ENCODE measurements at places on chromosomes 2 and 18.

- DNase-seq = peak; percentile 55
These were observed 150.8 kb downstream of the ANKRD44 start for GRCh38 chr2:197159661-197160211.

DNA sequence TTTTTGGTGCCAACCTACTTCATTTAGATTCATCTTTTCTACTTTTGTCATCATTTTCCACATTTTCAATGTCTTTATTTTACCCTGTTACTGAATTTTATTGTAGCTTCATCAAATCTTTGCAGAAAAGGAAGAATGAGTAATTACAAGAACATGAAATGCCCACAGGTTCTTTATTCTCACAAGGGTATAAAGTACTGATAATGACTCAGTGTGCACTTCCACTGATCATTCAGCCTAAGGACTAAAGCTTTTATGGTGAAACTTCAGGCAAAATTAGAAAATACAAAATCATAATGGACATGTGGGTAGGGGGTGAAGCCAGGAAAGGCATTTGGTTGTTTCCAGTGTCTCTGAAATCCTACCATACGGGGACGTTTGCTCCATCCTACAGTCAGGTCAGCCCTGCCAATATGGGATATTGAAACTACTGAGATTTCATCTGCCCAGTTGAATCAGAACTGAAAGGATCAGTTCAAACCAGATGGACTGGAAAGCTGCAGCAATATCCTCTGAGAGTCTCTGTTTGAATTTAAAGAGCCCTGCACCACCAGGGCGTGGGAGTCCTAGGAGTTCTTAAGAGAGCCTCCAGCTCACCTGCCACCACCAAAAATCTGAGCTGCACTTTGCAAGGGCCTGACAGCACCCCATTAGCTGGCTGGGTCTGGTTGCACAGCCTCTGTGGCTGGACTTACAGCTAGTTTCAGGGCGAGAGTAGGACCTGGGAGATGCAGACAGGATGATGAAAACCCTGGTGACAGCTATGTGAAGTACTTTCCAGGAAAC is 390.4 kb downstream of the CMPK2 start:
- no peak for DNase-seq

- no peak for DNase-seq
These were observed 56.8 kb downstream of the SLC4A10 start for GRCh38 chr2:161681046-161681445.

DNA sequence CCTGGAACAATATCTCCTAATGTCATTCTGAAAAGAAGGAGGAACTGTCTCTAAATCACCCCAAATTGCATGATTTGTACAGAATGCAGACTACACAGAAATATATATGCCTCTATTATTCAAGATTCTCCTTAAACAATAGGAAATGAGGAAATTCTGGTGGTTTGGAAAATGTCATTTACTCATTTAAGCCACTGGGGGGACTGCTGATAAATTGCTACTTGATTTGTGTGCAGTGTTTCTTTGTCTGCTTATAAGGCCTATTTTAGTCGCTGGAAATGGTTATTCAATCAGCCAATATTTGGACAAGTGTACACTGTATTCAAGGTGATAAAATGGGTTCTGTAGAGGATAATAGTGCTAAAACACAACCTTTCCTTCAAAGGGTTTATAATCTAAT is 801.9 kb upstream of the CELF4 start:
- no peak for DNase-seq

GRCh38 chr2:20597860-20598183 is 53.1 kb downstream of the HS1BP3 start:
- DNase-seq = no peak

GRCh38 chr2:147499785-147500184 is 345.0 kb upstream of the ACVR2A start:
- DNase-seq = no peak

- no peak for DNase-seq
These were observed 3.5 kb upstream of the RNU4ATAC start for GRCh38 chr2:121527009-121527682.

- no peak for DNase-seq
These were observed 360.0 kb upstream of the RAB6C start for GRCh38 chr2:129619471-129619870.

DNA sequence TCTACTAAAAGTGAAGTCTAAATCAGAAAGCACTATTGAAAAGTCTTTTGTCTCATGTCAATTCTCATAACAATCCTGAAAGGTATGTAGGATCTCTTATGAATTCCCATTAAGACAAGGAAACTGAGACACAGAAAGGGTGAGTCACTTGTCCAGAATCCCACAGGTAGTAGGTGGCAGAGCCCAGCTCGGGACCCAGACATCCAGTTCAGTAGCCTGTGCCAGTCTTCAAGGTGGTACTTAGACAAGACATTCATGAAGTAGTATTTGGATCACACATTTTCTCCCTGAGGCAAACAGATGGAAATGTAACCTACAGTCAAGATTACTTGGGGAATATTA is 14.8 kb upstream of the PARD3B start:
- no peak for DNase-seq

- no peak for DNase-seq
These were observed 101.1 kb downstream of the EML6 start for GRCh38 chr2:54824567-54824966.

DNA sequence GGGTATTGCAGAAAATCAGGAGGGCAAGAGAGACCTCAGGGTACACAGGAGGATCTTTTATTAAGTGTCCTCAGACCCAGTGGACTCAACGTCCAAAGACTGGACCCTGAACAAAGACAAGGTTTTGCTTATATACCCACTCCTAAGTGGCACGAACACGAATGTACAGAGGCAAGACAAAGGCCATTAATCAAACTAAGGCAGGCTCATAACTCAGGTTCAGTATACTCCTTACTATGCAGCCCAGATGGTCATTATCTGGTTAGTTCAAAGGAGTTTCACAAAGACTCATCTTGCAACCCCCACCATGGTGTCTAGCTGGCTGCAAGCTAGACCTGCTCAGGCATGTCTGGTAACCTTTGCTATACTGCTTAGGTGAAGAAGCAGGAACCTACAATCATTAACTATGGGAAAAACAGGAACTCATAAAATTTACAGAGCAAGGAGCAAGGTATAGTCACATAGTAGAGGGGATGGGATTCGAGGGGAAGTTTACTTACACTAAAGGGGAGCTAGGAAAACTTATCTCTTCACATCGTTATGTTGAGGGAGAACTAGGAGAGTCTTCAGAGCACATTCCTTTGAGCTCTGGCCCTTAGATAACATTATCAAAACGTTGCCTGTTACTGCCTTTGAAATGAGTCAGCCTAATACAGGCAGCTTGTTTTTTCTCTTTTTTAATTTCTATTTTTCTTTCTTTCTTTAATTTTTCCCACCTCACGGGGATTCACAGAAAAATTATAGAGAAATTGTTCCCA is 33.9 kb downstream of the SLC4A3 start:
- no peak for DNase-seq

DNA sequence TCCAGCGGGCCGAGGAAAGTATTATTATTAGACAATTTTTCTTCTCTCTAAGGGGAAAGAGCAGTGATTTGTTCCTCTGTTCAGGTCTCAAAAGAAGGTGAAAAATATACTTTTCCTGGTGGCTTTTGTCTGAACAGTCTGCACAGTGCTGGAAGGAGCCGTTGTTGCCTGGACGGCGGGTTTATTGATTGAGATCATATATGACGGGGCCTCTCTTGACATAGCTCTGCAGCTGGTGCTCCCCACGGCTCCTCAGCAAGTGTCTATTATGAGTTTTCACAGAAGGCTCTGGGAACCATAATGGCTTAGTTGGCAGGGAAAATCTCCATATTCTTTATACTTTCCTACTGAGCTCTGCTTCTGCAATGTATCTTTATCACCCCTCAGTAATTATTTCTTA is 42.9 kb downstream of the FSHR start:
- DNase-seq = no peak

GRCh38 chr2:137812517-137812916 is 151.8 kb upstream of the HNMT start:
- no peak for DNase-seq

DNA sequence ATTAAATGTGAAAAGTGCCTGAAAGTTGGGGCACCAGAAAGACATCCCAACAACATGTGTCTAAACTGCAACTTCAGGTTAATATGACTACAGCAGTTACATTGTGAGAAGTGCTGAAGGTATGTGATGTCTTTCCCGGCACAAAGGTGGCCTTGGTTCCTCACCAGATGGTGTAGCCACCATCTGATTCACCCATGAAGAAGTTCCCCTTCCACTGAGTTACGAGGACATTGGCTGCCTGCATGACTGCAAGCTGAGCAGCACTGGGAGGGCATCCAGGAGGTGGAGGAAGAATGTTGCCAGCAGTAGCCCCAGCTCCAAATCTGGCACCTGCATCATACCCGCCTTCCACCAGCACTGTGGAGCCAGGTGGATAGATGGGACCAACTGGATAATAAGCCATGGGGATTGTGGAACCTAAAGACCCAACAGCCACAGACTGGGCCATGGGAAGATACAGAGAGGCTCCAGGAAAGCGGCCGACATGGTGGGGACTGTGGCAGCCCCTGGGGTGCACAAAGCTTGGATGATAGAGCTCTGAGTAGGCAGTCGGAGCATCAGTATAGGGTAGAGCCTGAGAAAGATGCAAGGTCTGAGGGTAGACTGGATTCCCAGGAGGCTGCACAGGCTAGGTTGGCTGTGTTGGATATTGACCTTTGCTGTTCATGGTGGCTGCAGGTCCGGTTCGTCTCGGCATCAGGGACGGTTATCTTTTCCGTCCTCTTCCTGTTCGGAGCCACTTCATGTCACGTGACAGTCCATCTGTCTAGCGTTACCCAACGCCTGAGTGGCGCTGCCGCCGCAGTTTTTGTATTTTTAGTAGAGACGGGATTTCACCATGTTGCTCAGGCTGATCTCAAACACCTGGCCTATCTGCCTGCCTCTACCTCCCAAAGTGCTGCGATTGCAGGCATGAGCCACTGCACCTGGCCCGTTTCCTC is 36.9 kb downstream of the SUMO1 start:
- no peak for DNase-seq

- DNase-seq = no peak
These were observed 73.6 kb downstream of the DYSF start for GRCh38 chr2:71526975-71527374.

- no peak for DNase-seq
These were observed 278.9 kb downstream of the GBX2 start for GRCh38 chr2:235889302-235889630.

GRCh38 chr18:13247506-13247905 is 28.9 kb downstream of the LDLRAD4 start:
- DNase-seq = no peak

- DNase-seq = no peak
These were observed 138.4 kb downstream of the ZNF516 start for GRCh38 chr18:76356666-76357065.

All from foreskin melanocyte (primary cell).